ENCODE measurements at places on chromosomes 5 and 9.

DNA sequence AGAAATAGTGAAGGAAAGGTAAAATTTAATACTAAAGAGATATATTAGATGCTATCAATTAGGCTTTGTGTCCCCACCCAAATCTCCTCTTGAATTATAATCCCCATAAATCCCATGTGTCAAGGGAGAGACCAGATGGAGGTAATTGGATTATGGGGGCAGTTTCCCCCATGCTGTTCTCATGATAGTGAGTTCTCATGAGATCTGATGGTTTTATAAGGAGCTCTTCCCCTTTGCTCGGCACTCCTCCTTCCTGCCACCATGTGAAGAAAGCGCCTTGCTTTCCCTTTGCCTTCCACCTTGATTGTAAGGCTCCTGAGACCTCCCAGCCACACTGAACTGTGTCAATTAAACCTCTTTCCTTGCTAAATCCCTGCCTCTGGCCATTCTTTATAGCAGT lies 697.0 kb upstream of the RGMB start:
- no peak for DNase-seq

GRCh38 chr9:2677915-2678889 lies 39.1 kb upstream of the KCNV2 start:
- no peak for DNase-seq

GRCh38 chr5:160660132-160660531 lies 191.9 kb downstream of the ATP10B start:
- no peak for DNase-seq

DNA sequence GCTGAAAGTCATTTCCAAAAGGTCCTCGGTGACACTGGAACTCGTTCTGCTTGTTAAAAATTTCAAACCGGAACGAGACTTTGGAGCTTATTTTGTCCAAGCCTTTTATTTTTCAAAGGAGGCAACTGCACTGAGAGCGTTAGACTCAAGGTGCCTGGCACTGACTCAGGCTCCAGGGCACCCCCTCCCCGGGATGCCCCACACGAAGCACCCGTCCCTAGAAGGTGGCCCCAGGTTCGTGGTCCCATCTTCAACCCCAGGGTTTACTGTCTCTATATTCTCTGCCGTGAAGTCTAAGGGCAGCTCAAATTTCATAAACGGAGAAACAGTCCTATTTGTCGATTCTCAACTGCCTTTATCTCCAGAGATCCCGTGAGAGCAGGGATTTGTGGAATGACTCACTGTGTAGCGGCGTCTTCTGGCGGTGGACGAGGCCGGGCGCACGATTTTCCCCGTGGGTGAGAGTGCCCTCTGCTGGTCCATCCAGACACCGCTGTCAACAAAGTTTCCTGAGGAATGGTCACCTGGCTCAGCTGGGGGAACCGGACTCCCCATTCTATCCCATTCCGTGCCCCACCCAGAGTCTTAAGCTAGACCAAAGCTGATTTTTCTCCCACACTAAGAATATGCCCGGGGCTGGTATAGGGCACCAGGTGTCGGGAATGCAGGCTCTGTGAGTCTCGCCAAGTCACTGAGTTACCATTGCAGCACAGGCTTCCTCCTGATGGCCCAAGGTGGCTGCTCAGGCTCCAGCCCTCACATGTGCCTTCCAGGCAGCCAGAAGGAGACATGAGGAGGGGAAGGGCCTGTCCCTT lies 27.1 kb upstream of the SLC6A19 start:
- DNase-seq: peak; percentile 69

DNA sequence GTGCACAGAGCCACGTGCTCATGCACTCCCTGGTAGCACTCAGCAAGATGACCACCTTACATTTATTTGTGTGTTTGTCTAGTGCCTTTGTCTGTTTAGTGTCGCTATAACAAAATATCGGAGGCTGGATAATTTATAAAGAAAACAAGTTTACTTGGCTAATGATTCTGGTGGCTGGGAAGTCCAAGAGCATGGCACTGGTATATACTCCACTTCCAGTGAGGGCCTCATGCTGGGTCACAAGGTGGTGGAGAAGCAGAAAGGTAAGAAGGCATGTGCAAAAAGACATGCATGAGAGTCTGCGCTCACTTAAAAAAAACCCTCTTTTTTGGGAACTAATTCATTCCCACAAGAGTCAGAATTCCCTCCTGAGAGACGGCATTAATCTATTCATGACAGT lies 52.5 kb upstream of the BOD1 start:
- no peak for DNase-seq

- peak; percentile 47 for DNase-seq
These were observed 1.0 kb upstream of the DAB2IP start for GRCh38 chr9:121650217-121651007.

GRCh38 chr9:37818849-37819248 lies 18.3 kb downstream of the DCAF10 start:
- DNase-seq: no peak

GRCh38 chr5:117456866-117457470 lies 882.3 kb upstream of the SEMA6A start:
- no peak for DNase-seq

DNA sequence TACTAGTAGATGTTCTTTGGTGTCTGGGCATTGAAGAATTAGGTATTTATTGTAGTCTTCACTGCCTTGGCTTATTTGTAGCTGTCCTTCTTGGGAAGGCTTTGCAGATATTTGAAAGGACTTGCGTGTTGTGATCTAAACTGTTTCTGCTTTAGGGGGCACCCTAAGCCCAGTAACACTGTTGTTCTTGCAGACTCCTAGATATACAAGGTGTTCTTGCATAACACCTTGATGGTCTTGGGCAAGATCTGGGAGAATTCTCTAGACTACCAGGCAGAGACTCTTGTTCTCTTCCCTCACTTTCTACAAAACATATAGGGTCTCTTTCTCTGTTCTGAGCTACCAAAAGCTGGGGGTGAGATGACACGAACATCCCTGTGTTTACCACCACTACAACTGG lies 179.1 kb downstream of the FAM170A start:
- DNase-seq: no peak

DNA sequence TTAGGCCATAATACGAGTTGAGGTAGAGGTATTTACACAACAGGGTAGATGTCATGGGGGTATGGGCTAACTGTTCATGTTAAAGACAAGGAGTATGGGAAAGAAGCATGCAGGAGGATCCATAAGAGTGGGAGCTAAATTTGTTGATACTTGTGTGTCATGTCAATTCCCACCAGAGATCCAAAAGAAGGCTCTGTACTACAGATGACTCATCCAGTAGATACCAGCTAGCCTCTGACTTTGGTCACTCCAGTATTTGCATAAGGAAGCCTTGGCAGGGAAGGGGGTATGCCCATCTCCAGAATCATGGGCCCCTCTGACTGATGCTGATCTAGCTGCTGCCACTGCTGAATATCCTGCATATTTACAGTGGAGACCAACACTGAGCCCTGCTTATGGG lies 743.7 kb upstream of the GRAMD2B start:
- DNase-seq: no peak

GRCh38 chr5:132069561-132069960 lies 4.0 kb upstream of the CSF2 start:
- DNase-seq: no peak

GRCh38 chr5:168869615-168870227 lies 290.6 kb upstream of the PANK3 start:
- no peak for DNase-seq

DNA sequence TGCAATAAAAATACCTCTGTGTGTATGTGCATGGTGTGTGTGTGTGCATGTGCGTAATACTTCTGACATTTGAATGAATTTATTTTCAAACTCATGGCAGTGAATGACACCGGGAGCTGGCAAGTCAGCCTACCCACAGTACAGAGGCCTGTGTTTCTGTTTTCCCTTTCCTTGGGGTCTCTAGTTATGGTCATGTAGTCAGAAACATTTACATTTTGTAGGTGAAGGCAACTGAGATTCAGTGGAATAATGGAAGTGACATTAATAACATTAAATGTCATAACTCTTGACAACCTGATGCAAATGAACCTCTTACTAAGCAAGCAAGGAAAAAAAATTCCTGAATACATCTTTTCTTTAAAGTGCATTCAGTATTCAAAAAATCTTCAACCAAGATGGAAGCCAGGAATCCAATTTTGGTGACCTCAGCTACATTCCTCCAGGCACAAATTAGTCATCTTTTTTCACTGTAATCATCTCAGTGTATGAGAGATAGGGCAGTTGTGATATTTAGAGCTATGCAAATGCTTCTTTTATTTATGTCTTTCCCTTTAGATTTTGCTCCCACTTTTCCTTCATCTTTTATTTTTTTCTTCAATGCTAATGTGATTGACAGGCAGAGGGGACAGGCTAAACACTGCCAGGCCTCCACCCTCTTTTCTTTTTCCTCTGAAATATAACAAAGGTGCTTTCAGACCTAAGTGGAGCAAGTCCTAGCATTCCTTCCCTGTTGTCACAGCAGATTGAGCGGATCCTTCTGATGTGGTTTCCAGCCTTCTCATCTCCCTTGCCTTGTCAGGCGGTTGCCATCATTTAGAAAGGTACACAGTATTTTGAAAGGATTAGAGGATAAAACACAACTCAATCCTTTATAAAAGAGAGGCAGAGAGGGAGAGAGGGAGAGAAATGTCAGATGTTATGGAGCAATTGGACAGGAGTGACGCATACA lies 569.8 kb upstream of the ADAMTS16 start:
- no peak for DNase-seq

DNA sequence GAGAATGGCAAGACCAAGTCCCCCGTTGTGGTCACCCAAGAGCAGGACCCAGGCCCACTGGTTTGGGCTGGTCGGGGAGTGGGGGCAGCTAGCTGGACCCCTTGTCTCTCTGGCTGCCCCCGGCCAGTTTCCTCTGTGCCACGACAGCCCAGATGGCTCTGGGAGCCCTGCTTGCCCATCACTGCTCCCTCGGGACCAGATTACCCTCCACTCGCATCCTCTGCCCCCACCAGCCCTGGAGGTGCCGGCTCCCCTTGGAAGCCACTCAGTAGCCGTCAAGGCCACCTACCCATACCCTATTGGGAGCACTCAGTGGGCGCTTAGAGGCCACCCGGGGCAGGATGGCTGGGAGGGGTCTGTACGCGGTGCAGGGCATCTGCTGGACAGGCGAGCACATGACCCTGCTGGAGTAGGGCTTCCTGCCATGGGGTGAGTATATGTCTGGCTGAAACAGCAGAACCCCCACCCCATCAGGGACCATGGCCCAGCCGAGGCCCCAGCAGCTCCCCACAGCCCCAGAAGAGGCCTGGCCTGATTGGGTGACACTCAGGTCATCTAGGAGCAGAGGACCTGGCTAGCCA lies 70.0 kb downstream of the ZNF354C start:
- no peak for DNase-seq

DNA sequence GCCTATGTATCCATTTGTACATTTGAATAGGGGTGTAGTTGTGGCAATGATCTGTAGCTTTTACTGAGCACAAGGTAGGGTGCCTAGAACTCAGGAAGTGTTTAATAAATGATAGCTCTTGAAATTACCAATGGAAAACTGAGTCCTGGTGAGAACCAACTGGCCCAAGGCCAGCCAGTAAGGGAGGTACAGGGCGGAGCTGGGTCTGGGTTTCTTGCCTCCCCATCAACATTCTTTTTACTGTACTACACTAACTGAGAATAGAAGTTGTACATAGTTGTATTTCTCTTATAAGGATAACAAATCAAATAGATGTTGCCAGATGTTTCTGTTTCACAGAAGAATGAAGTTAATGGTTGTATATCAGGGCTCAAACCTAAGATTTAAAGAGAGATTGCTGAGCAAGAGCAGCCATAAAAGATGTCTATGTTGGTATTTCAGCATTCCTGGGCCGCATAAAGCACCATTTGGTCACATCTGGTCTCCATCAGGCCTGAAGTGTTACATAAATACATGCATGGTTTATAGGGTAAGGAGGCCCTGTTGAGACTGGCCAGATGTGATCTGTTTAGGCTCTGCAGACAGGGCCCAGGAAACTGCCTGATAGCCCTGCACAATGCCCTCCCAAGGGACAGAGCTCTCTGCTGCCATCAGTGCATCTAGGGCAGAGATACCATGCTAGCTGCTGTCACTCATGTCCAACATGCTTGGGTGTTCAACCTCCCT lies 210.5 kb downstream of the NXNL2 start:
- DNase-seq: no peak

- no peak for DNase-seq
These were observed 705.4 kb upstream of the RIOK2 start for GRCh38 chr5:97888439-97888838.

GRCh38 chr9:136249877-136250559 lies 4.4 kb upstream of the QSOX2 start:
- DNase-seq: no peak

DNA sequence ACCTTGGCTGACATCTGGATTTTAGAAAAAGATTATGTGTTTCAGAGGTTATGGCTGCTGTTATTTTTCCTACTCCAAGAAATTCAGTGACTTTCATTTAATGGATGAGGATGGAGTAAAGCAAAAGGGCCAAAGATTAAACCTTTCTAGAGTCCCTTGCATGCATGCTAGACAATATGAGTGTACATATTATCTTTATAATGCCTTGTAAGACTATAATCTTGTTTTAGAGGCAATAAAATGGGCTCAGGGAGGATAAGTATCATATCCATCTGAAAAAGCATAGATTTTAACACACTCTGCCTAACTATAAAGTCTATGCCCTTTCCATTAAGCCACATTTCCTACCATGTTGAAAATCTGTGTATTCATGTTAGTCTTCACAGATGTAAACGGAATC lies 199.8 kb downstream of the EDIL3 start:
- DNase-seq: no peak

GRCh38 chr5:143356855-143357583 lies 46.5 kb downstream of the NR3C1 start:
- no peak for DNase-seq

- no peak for DNase-seq
These were observed 10.4 kb downstream of the CCL28 start for GRCh38 chr5:43401827-43402226.

DNA sequence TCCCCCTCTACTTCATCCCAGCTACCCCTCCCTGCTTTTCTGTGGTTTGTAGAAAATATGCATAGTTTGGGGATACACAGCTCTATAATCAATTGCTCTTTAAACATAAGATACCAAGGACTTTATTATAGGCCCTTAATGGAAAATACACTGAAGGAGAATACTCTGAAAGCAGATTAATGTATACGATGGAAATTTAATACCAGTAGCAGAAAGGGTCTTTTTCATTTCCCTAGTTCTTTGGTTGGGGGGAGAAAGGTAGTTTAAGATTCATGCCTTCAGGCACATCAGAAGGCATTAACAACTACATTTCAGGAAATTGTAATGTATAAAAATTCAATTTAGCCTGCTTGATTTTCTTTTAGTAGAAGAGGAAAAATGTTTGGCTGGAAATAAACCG lies 452.9 kb upstream of the ZNF608 start:
- no peak for DNase-seq

GRCh38 chr5:36733183-36733582 lies 126.8 kb downstream of the SLC1A3 start:
- no peak for DNase-seq

GRCh38 chr5:65047948-65048690 lies 279.4 kb downstream of the CWC27 start:
- DNase-seq: no peak

Measured in stimulated activated CD4-positive, alpha-beta T cell treated with anti-CD3 and anti-CD28 coated beads, Interleukin-15, amount 100 ng/mL, for 24 hours (primary cell).